ENCODE measurements at places on chromosomes 11 and 22.

- DNase-seq = no peak
These were observed 619.0 kb downstream of the SOX6 start for GRCh38 chr11:15737320-15737719.

- no peak for DNase-seq
These were observed 41.6 kb downstream of the CHRDL2 start for GRCh38 chr11:74689666-74690065.

DNA sequence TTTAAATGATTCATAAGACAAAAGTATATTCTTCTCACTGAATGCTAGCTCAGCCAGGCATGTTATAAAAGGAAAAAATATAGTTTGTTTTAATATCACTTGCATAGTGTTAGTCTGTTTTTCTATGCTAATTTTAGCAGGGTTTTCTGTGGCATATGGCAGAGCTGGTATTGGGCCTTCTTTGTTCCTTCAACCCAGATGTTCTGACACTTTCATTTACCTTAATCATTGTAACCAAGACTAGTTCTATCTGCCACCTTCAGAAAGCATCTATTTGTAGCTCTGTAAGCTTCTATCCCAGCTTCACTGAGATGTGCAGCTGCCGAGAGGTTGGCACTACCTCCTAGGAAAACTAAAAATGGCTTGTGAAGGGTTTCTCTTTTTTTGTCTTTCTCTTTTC, 338.7 kb downstream of the GUCY1A2 start:
- no peak for DNase-seq

GRCh38 chr11:33703234-33703633, 2.6 kb upstream of the C11orf91 start:
- DNase-seq = no peak

GRCh38 chr11:110323786-110324185, 27.4 kb upstream of the RDX start:
- no peak for DNase-seq

GRCh38 chr22:45754822-45755221, 83.2 kb downstream of the ATXN10 start:
- DNase-seq = no peak

DNA sequence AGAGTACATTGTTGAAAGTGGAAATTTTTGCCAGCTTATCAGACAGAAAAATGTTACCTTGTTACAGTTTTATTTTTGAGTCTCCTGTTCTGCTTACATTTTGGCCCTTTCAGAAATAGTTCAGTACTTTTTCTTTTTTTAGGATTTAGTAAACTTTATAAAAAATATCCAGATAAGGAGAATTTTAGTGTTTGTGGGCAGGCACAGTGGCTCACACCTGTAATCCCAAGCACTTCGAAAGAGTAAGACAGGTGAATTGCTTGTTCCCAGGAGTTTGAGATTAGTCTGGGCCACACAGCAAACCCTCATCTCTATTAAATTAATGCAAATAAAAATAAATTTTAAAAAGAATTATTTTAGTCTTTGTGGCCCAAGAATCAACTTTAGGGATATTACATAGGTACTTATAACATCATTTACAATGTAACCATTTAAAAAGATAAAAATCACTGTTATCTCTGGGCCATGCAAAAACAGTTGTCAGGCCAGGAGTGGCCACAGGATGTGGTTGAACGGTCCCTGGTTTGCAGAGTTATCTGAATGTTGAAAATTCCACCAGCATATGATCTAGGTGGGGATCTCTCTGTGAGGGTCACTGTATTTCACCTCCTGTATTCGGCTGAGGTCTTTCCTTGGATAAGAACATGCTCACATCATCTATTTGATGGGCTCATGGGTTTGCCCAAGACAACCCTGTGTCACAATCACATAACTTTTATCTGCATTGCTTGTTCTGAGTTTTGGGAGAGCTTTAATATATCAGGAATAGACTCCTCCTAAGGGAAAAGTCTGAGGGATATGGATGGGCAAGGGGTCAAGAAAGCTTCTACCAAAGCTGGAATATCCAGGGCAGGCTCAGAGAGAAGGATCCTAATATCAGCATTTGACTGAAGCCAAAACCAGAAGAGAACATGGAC, 91.5 kb downstream of the GGTLC2 start:
- DNase-seq = no peak

DNA sequence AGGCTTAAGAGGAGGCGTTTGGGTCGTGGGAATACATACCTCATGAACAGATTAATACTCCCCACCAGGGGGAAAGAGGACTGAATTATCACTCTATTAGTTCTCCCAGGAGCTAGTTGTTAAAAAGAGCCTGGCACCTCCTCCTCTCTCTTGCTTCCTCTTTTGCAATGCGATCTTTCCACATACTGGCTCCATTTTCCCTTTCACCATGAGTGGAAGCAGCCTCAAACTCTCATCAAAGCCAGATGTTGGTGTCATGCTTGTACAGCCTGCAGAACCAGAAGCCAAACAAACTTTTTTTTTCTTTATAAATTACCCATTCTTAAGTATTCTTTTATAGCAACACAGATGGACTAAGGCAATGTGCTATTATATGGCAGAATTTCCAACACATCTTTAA, 258.5 kb downstream of the FAM76B start:
- no peak for DNase-seq

DNA sequence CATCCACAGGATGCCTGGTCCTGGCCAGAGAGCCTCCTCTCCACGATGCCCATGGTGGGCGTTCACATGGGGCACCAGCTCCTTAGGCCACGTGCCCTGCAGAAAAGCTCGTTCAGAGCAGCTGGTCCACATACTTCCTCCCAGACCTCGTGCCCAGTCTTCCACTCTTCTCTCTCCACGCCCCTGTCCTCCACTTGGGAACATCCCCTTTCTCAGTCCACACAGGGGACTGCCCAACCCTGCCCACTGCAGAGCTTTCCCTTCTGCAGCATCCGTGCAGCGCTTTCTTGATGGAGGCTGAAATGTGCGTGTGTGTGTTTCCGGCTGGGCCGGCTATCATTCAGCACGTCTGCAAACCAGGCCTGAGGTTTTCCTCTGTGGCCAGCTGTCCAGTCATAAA, 11.3 kb downstream of the TPCN2 start:
- DNase-seq = no peak

DNA sequence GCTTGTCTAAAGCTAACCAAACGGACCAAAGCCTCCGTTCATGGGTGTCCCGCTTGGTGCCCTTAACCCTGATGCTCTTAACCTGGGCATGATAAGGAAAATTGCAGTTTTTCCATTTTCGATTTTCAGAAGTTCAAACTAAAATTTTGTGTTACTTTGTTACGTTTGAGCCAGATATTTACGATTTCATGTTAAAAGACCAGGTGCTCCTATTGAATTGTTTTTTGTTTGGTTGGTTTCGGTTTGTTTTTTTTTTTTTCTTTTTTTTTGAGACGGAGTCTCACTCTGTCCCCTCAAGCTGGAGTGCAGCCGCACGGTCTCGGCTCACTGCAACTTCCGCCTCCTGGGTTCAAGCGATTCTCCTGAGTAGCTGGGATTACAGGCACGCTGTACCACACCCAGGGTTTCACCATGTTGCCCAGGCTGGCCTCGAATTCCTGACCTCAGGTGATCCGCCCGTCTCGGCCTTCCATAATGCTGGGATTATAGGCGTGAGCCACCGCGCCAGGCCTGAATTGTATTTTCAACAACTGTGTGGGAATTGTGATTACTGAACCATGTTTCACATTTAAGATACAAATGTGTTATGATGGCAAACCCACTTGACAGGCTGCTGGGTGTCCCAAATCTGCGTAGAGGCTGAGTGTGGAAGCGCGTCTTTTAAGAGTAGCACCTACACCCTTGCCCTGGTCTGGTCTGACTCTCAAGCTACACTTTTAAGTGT, 864 bp upstream of the USP28 start:
- no peak for DNase-seq

- DNase-seq = no peak
These were observed 852 bp downstream of the TRAF6 start for GRCh38 chr11:36509201-36509639.

GRCh38 chr11:21285104-21285503, 615.7 kb downstream of the NELL1 start:
- DNase-seq = no peak

DNA sequence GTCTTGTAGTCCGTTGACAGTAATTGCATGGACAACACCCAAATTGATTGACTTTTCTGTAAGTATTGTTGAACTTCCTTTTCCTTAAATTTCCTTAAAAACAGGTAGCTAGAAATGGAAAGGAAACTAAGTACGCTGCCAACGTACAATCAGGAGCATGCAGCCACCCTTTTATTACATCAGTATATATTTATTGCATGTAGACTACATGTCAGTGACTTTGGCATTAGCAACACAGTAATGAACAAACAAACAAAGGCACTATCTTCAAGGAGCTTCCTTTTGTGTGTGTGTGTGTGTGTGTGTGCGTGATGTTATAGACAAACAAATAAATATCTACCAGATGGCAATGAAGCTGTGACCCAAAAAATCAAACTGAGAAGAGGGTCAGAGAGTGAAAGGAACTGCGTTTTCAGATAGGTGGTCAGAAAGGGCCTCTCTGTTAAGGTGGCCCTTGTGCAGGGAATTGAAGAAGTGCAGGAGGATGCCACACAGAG, at the start of gene OR9Q1:
OR9Q1 (plus strand) TSS at position 447 of the 497 bp plus-strand sequence. CDS start 155,564 bp downstream, outside the sequence.
- no peak for DNase-seq

GRCh38 chr22:50040717-50041116, 17.4 kb downstream of the TTLL8 start:
- no peak for DNase-seq

DNA sequence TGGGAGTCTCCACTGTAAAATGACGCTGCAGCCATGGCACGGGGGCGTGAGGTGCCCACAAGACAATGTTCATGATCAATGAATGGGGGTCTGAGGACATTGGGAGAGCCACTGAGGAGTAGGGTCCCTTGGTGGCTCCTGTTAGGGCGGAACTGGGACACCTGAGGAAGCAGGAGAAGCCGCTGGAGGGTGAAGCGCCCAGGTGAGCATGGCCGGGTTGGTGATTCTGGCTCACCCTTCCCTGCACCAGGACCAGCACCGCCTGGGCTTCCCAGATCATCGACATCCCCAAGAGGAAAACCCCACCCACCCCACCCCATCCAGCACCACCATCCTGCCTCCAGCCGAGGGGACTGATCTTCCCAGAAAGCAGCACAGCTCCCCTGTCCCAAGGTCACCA, 30.6 kb downstream of the SHANK2 start:
- no peak for DNase-seq

- no peak for DNase-seq
These were observed 47.9 kb downstream of the STIM1 start for GRCh38 chr11:3903207-3903896.

DNA sequence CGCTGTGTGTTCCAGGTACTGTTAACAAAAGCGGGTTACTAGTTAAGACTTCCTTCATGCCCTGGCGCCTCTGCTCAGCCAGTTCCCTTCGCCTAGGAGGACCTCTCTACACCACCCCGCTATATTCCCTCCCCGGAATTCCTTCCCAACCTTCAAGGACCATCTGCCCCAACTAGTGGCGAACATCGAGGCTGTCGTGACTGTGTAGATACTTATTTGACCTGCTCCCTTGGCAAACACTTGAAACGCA, 450 bp upstream of the BCL2L13 start:
- no peak for DNase-seq

GRCh38 chr11:23021287-23021863, 161.1 kb upstream of the CCDC179 start:
- DNase-seq = no peak

DNA sequence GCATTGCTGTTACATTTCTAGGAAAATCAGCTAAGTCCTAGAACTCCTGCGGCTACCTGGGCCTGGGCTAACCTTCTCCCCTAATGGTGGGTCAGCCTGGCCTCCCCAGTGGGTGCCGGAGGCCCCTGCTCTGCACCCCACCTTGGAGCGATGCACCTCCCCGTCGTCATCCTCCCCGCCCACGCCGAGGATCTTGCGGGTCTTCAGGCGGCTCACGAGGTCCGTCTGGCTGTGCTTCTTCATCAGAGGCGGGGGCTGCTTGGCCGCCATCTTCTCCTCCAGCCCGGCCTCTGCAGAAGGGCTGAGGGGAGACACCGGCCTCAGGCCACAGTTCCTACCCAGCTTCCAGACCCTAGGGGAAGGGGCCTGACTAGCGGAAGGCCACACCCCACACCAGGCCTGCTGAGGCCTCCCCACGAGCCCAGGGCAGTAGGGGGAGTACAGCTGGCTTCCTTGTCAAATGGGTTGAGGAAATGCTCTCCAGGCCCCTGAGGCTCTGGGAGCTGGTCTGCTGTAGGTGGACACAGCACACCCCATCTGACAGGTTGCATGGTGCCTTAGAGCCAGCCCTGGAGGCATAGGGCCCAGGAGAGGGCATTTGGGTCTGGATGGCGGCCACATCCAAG, 12.5 kb downstream of the TP53I11 start:
- no peak for DNase-seq

DNA sequence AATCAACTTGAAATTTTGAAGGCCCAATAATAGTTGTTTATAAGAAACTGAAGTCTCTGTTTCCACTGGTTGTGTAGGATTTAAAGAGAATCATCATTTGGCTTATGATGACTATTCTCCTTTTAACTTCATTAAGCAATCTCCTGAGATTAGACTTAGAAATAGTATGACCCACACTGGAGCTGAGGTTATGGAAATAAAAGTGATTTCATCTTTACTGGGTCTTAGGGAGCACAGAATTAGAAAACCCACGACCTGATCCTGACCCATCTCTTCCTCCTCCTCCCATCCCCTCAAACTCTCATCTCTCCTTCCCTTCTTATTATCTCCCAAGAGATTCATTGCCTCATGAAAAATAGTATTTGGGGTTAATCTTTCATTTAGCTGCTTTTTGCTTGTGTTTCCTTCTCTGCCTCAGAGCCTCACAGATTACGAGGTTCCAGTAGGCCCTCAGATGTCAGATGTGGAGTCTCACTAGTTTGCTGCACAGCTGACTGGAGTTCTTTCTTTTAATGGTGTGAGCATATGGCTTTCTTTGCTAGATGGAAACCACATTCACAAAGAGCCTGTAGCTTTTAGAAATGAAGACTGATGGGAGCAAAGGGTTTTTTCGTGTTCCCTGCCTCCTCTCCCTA, 85.0 kb downstream of the ALX4 start:
- DNase-seq = no peak

GRCh38 chr22:35821654-35822053, 104.0 kb downstream of the APOL5 start:
- DNase-seq = no peak

DNA sequence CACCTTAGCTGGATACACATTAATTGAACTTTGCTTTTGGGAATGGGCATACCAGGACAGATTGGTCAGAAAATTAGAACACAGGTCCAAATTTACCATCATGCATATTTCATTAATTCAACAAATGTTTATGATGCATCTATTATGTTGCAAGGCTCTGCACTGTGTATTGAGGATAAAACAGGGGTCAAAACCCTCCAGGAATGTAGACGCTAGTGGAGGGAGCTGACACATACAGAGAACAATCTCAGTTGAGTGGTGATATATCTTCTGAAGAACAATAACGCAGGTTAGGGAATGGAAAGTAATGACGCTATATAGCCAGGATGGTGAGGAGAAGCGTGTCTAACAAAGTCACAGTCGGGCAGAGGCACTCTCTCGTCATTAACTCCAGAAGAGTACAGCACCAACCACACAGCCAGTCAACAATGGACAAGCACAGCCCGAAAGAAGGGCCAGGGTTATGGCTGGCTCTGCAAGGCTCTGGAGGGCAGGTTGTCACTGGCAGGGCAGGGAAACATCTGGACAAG, 3.8 kb downstream of the FLI1 start:
- no peak for DNase-seq

- no peak for DNase-seq
These were observed 62.4 kb upstream of the NNMT start for GRCh38 chr11:114233755-114234154.

GRCh38 chr11:76574406-76574805, 96.1 kb downstream of the LRRC32 start:
- no peak for DNase-seq

- DNase-seq = no peak
These were observed 601 bp downstream of the ART5 start for GRCh38 chr11:3641191-3641590.

- DNase-seq = no peak
These were observed 36.5 kb downstream of the PRDM11 start for GRCh38 chr11:45182902-45183301.

All from GM12878 (cell line).